Lung microvascular endothelial cell (primary cell): ENCODE measurements at places on chromosomes 12 and 14. TPM values are rescaled to one million over a fixed set of nuclear protein-coding genes. Genes with fewer than 3 reads are reported as not detected.

The LGR5 gene
- total RNA-seq: not detected in 2 replicates

The SOAT2 gene
- not detected in 2 replicates for total RNA-seq

DNA sequence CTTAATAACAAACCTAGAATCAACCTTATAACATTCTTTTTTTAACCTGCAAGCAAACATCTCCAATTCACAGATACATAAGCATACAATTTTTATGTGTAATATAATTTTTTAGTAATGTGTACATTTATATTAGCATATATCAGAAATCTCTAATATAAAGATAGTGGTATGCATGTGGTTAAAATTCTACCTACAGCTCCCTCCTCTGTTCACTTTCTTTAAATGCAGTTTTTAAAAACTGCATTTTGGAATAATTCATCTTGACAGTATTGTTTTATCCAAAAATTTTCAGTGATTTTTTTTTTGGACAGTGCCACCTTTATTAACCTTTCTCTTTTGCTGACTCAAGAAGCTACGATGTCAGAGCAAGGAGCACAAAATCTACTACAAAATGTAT is 13.2 kb upstream of the RXYLT1 start:
- no peak for DNase-seq

GRCh38 chr12:130117233-130117632 is 45.0 kb upstream of the FZD10 start:
- no peak for DNase-seq

- no peak for DNase-seq
These were observed 22.9 kb upstream of the CALM1 start for GRCh38 chr14:90373887-90374286.

DNA sequence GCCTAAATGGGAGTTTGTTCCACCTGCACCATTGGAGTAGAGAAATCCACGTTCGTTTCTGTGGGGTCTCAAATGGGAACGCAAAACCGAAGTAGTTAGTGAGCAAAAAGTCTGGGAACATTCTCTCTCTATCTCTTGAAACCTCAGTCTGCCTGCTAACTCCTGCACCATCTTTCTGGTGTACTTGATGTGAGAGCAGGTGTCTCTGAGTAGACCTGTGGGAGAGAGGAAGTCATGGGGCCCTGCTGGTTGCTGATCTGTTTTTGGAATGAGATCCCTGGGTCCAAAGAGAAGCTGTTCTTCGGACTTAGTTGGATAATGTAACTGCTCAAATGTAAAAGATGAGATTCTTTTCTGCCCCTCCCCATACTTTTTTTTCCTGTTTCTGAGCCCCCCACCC is 57.3 kb downstream of the MAX start:
- no peak for DNase-seq

- no peak for DNase-seq
These were observed 2.7 kb downstream of the TMEM119 start for GRCh38 chr12:108594960-108595710.

The PPP1R13B gene
- 8.5 and 14.7 TPM in 2 replicates for total RNA-seq

DNA sequence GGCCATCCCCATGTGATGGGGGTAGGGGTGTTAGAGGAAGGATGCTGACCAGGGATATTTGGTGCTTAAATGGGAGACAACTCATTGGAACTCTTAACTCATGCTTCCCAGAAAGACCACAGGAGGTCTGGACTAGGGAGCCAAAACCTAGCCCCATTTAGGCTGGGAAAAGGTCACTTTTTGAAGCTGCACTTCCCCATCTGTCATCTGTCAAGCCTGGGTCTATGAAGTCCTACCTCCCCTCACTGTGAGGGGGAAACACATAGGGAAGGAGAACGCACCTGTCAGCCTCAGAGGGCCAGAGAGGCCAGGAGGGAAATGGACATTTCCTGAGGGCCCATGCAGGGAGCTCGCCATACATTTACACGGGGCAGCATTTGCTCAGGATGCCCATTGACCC is 321.0 kb downstream of the BCL11B start:
- no peak for DNase-seq

DNA sequence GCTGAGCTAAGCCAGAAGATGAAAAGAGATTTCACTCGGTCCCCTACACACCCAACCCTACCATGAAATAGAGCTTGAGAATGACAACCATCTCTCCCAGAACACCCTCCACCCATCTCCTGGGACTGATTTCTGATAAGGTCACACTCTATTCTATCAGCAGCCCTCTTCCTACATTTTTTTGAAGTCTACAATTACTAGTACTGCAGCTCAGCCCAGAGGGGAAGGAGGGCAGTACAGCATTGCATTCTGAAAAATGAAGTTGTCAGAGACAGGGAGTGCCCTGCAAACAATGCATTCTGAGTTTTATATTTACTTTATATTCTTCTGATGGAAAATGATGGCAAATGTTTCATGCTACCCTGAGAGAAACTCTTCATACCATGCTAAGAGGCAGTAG is 318.5 kb downstream of the BCAT1 start:
- DNase-seq: no peak

DNA sequence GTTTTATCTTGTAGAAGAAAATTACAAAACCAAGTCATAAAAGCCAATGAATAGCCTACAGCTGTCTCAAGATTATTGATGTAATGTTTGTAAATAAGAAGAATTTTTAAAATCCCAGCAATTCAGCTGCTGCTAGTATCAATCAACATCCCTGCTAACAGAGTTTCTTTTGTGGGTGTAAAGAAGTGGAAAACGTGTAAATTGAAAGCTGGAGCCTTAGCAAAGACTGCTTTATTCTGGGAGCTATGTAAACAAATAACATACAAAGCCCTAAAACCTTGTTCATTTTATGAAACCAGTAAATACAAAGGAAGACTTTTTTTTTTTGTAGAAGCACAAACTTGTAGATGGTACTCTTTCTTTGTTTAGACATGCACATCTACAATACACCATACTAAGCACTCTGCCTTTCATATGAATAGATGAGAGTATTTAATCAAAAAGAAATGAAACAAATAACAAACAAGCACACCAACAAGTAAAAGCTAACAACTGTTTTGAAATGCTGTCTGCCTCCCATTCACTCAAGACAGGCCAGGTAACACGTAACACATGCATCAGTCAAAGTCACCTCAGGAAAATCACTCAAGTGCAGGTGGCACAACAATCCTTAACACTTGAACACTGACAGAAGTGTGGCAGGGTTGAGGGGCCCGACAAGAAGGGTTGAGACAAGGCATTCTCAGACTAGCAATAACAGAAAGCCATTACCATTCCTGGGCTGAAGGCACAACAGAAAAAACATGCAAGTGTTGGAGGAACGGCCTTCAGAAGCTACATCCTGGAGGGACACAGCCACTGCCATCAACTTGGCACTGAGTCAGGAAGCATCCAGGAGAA is 1364.0 kb upstream of the SEL1L start:
- DNase-seq: no peak

- DNase-seq: no peak
These were observed 29.0 kb upstream of the MSI1 start for GRCh38 chr12:120397824-120398540.

GRCh38 chr14:46574221-46574977 is 77.2 kb downstream of the RPL10L start:
- peak; percentile 56 for DNase-seq

GRCh38 chr12:121334513-121335343 is 17.5 kb downstream of the ANAPC5 start:
- DNase-seq: peak; percentile 71

The SAMD4A gene
- 19.6 and 43.5 TPM in 2 replicates for total RNA-seq

DNA sequence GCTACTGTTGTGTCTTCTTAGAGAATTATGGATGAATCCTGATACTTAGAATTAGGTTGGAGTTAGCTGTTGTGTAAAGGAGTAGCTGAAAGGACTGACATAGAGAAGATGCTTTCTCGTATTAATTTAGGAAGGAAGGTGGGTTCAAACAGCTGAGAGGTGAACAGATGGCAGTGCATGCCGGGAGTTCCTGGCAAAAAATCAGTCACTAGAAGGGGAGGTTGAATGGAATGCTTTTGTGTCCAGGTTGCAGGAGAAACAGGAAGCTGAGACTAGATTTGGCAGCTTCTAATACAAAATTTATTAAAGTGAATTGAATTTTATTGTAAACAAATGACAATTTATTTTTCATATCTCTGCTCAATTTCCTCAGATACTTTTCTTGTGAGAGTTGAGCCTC is 70.8 kb downstream of the BTG1 start:
- DNase-seq: peak; percentile 51

DNA sequence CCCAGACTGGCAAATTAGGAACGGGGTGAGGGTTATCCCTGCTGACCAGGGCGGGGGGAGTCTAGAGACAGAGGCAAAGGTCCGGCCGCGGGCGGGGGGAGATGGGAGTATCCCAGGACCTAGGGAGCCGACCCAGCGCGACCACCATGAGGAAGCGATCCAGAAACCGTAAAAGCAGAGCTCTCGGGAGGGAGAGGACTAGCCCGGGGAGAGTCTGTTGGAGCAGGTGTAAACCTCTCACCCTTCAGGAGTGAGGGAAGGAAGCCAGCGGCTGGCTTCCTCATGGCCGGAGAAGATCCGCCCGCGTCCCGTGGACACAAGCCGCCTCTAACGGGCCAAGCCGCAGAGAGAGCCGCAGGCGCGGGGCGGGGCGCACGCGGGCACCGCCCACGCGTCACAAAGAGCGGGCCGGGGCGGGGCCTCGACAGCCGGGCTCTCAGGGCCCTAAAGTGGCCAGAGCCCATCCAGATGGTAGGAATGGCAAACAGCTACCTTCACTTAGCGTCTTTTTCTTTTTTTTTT is at the start of gene ACRBP:
Gene ACRBP, minus strand, starts transcription at position 350 of the 522 bp plus-strand sequence. Its CDS starts 66 bp downstream, at position 284.
- DNase-seq: peak; percentile 74

- DNase-seq: peak; percentile 77
These were observed 6.5 kb downstream of the ZBTB1 start for GRCh38 chr14:64510825-64511671.

DNA sequence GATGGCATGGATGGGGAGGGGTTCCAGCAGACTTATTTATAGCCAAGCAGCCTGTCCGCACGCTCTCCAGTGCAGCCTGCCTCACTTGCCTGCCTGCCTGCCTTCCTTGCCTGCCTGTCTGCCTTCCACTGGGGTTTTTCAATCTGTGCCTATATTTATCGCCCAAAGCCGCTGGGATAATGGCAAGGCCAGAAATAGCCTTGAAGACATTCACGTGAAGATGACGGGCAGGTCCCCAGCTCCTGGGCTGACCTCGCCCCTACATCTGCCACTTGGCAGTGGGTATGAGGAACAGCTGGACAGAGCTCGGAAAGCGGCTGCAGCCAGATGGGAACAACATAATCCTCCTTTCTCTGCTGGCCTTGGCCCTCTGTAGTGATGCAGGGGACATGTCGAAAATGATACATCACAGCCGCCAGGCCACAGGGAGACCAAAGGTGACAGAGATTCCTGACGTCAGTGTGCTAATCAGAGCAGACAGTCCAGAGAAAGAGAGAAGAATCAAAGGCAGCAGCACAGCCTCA is 53.3 kb downstream of the PITPNM2 start:
- DNase-seq: no peak

GRCh38 chr14:92217936-92218335 is 96.2 kb downstream of the CPSF2 start:
- no peak for DNase-seq

- DNase-seq: peak; percentile 28
These were observed 1.6 kb downstream of the CMKLR1 start for GRCh38 chr12:108337235-108338223.

The HOXC4 gene
- not detected in 2 replicates for total RNA-seq

DNA sequence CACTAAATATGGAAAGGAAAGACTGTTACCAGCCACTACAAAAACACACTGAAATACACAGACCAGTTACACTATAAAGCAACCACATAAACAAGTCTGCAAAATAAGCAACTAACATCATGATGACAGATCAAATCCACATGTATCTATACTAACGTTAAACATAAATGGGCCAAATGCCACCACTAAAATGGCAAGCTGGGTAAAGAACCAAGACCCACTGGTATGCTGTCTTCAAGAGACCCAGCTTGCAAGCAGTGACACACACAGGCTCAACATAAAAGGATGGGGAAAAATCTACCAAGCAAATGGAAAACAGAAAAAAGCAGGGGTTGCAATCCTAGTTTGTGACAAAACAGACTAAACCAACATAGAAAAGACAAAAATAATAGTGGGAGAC is 260.9 kb upstream of the SSTR1 start:
- no peak for DNase-seq

- no peak for DNase-seq
These were observed 35.3 kb downstream of the MAP1LC3B2 start for GRCh38 chr12:116594325-116595038.

GRCh38 chr12:52022841-52023181 is 16.1 kb downstream of the TAMALIN start:
- DNase-seq: peak; percentile 47

GRCh38 chr12:57929092-57929830 is 12.1 kb upstream of the ATP23 start:
- peak; percentile 70 for DNase-seq

DNA sequence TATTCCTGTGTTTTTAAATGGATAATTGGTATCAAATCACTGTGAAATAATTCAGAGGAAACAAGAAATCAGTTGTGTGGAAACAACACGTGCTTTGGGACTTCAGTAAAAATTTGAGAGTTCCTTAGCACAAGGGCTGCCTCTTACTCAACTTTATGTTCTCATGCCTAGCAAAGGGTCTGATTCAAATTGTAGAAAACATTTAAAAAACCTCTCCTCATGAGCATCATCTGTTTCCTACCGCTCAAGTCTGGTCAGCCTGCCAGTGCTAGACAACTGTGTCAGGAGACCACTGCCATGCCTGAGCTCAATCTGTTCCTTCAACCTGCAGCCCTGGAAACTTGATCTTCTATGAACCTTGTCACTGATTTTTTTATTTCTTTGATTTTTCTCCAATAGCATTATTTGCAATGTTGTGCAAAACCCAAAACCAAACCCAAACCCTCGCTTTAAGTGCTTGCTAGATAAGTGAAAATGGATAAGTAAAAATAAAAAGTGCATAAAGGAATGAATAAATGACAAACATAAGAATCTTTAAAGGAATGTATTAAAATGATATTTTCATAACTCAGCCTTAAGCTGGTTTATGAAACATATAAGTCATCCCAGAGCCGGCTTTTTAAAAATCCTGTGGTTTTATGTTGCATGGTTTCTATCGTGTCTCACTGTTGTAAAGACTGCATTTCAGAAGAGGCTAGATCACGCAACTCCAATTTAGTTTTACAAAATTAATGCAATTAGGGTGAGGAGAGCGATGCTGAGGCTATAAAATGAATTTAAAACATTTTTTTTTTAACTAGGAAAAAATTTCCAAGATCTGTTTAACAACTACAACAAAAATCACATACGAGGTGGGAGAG is 361.2 kb upstream of the PDE3A start:
- no peak for DNase-seq

- DNase-seq: no peak
These were observed 1221.4 kb downstream of the VRK1 start for GRCh38 chr14:98018628-98019027.

GRCh38 chr14:89787525-89787924 is 167.0 kb downstream of the EFCAB11 start:
- no peak for DNase-seq

The DLGAP5 gene
- total RNA-seq: 3.6 and 18.3 TPM in 2 replicates

- no peak for DNase-seq
These were observed 65.4 kb upstream of the AMIGO2 start for GRCh38 chr12:47145188-47145587.

GRCh38 chr12:3802721-3803120 is 49.8 kb upstream of the CRACR2A start:
- DNase-seq: no peak

The BDKRB1 gene
- not detected in 2 replicates for total RNA-seq
